Cerebellum (tissue), 4 donors: ENCODE measurements at places on chromosomes 3 and 15.

GRCh38 chr3:64571982-64572381 lies 115.8 kb downstream of the ADAMTS9 start:
- DNase-seq, result no peak

DNA sequence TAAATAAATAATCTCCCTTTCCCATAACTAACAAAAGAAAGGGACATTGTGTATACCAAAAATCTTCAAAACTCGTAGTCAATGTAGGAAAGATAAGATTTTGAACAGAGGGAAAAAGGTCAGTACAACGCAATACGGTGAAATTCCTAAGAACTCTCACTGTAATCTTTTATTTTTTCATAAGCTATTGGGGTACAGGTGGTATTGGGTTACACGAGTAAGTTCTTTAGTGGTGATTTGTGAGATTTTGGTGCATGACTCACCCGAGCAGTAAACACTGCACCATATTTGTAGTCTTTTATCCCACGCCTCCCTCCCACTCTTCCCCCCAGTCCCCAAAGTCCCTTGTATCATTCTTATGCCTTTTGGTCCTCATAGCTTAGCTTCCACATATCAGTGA lies 718.0 kb downstream of the TBL1XR1 start:
- DNase-seq, result no peak

GRCh38 chr3:102180280-102180931 lies 254.4 kb upstream of the ZPLD1 start:
- DNase-seq, result no peak

- no peak for DNase-seq
These were observed 47.6 kb downstream of the GAP43 start for GRCh38 chr3:115670911-115671310.

DNA sequence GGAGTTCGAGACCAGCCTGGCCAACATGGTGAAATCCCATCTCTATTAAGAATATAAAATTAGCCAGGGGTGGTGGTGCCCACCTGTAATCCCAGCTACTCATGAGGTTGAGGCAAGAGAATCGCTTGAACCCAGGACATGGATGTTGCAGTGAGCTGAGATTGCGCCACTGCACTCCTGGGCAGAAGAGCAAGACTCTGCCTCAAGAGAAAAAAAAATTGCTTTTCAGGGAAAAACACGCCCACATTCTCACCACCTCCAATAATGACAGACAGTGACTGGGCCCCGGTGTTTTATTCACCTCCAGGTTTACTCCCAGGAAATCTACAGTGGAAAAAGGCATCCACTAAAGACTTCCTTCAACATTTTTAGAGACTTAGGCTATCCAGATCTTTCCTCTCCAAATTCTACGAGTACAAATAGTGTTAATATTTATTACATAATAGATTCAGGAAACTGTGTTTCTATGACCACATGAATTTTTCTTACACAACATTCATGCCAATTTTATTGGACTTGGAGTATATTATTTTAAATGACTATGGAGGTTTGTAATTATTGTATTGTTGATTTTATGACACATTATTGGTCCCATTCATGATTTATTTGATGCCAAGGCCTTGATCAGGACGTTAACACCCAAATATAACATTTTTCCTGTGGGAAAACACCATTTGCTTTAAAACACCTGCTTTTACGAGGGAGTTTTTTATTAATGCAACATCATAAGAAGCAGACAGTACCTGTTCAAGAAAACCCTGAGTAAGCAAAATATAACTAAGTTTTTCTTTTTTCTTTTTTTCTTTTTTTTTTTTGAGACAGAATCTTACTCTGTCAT lies 26.6 kb downstream of the IGF2BP2 start:
- DNase-seq, result no peak
